Endothelial cell of umbilical vein (primary cell): ENCODE measurements at places on chromosomes 7 and 10. TPM values are rescaled to one million over a fixed set of nuclear protein-coding genes. Genes with fewer than 3 reads are reported as not detected.

Gene NFE2L3
- total RNA-seq, result 28.4 and 40.2 TPM in 2 replicates

Gene LAMB1
- total RNA-seq, result 703 and 734 TPM in 2 replicates

Gene ALOX5
- not detected in 2 replicates for total RNA-seq

Gene HMX3
- not detected in 2 replicates for total RNA-seq

Gene PLEKHS1
- total RNA-seq, result not detected in 2 replicates

Gene STOX1
- 0.20 and 0.48 TPM in 2 replicates for total RNA-seq

Gene THSD7A
- 12.7 and 15.2 TPM in 2 replicates for total RNA-seq

Gene SPDYE2B
- not detected in 2 replicates for total RNA-seq

Gene COL28A1
- not detected in 2 replicates for total RNA-seq

Gene PTF1A
- not detected in 2 replicates for total RNA-seq

Gene HYAL4
- not detected in 2 replicates for total RNA-seq

Gene CPA2
- total RNA-seq, result not detected in 2 replicates

Gene FAM241B
- not detected in 2 replicates for total RNA-seq

Gene NXPH1
- total RNA-seq, result not detected in 2 replicates

Gene CNNM1
- total RNA-seq, result not detected in 2 replicates

Gene A1CF
- not detected in 2 replicates for total RNA-seq

Gene NRAP
- total RNA-seq, result not detected in 2 replicates

Gene PRKG1
- total RNA-seq, result 0.18 and 0.39 TPM in 2 replicates

Gene PVRIG
- 0.80 TPM in 1 of 2 replicates, not detected in the other for total RNA-seq

Gene NUDCD3
- 117 and 137 TPM in 2 replicates for total RNA-seq

Gene ENTPD1
- 23.0 and 27.0 TPM in 2 replicates for total RNA-seq
